ENCODE measurements at places on chromosomes 6 and 20.

- DNase-seq = no peak
Measured at GRCh38 chr6:69162811-69163210, 527.7 kb downstream of the ADGRB3 start.

- no peak for DNase-seq
Measured at GRCh38 chr6:137471497-137471896, 22.7 kb downstream of the OLIG3 start.

DNA sequence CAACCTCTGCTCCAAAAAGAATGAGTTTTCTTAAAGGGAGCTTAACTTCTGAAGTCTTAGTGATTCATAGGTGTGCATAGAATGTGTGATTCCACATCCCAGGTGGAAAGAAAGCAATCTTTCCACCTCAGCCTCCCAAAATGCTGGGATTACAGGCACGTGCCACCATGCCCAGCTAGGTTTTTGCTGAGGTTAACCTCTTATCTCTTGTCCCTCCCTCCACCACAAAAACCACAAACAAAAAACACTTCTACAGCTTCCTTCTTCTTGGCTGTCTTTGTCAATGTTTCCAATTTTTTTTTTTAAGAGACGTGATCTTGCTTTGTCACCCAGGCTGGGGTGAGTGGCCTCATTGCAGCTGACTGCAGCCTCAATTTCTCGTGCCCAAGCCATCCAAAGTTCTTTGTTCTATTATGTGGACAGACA, 8.1 kb upstream of the CSE1L start:
- DNase-seq = no peak

DNA sequence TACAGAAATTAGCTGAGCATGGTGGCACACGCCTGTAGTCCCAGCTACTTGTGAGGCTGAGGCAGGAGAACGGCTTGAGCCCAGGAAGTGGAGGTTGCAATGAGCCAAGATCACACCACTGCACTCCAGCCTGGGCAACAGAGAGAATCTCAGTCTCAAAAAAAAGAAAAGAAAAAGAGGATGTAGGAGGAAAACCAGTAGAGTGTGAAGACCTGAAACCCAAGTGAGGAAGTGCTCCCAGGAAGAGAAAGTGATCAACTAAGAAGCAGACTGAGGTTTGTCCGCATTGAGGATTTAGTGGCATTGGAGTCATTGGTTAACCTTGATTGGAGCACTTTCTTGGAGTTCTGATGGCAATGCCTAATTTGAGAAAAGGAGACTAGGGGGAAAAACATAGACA, 20.6 kb upstream of the TASP1 start:
- DNase-seq = no peak

- no peak for DNase-seq
Measured at GRCh38 chr6:154301839-154302752, 54.5 kb downstream of the IPCEF1 start.

DNA sequence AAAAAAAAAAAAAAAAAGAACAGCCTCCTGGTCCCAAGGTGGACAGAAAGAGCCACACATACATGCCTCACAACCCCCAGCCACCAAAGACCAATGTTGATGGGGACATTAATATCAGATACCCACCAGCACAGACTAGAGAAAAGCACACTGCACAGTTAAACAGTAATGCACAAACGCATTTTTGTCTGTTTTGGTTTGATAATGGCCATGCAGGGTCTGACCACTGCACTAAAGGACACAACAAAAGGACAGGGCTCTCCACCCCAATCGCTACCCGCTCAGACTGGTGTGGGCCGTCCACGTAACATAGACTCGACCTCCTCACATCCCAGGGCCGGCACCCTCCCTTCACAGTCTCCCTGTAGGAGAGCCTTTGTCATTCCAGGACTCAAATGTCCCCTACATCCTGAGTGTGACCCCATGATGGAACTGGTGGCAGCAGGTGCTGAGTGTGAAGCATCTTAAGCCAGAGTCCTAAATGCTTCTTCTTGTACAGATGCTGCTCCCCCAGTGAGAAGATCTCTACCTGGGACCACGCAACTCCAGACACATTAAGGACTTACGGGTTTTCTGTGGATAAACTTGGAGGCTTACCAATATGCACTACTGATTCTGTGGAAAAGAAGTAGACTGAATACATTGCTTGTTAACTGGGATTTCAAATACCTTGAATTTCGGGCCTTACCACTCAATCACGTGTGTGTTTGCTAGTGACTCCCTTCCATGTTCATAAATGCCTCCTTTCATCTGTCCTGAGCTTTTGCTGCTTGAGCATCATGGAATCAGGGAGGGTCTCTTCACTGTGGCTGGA, 28.0 kb downstream of the RRBP1 start:
- DNase-seq = no peak

DNA sequence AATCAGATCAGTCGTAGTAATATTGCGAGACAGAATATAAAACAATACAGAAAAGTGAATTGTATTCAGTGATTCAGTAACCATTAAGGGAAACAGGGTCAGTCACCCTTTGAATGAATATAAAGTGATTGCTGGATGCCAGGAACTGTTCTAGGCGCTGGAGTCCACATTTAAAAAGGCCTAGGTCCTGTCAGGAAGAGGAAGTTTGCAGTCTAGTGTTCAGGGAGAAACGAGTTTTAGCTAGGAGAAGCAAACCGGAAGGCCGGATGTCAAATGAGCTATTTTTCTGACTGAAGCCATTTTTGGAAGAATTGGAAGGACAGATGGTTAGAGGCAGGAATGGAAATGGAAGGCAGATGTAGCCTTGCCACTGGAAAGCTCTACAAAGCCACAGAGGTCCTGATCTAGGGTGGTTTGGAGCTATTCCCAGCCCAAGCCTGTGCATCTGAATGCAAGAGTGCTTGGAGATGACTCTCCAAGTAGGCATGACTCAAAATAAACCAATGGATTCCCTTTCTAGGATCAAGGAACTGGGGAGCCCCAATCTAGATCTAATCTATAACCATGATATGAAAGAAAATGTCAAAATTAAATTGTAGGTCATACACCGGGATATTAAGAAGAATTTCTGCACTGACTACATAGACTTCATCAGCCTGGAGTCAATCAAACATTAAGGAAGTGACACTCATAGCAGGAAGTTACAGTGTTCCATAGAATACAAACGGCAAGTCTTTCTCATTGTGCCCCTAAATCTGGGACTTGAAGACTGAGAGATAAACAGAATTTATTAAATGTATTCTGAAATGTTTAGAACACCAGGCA, 36.8 kb upstream of the CDKAL1 start:
- DNase-seq = no peak

GRCh38 chr6:155188707-155189496, 74.9 kb upstream of the CLDN20 start:
- DNase-seq = no peak

DNA sequence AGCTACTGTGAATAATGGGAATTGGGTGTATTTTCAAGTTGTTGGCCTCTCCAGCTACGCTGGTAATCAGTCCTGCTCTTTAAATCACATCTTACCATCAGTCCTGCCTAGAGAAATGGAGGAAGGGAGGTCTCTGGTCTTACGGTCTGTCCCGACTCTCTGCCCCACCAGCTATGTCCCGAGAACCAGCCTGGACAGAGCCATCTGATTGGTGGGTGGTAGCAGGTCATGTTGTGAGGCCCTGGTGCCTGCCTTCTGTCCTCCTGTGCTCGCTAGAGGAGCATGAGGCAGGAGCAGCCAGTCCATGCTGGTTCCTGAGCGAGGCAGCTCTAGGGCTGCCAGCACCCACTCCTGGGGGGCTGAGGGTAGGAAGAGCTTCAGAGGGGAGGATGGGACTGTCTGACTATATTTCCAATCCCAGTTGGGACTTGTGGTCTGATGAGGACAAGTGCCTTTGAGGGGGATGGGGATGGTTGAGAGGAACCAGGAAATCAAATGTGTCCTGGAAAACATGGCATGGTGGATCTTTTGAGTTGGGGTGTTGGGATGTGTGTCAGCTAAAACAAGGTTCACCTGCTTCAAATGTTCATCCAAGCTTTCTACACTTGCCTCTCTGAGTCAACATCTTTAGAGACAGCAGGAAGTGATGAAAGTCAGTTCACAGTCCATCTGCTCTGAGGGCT, 33.0 kb downstream of the SYNJ2 start:
- DNase-seq = no peak

DNA sequence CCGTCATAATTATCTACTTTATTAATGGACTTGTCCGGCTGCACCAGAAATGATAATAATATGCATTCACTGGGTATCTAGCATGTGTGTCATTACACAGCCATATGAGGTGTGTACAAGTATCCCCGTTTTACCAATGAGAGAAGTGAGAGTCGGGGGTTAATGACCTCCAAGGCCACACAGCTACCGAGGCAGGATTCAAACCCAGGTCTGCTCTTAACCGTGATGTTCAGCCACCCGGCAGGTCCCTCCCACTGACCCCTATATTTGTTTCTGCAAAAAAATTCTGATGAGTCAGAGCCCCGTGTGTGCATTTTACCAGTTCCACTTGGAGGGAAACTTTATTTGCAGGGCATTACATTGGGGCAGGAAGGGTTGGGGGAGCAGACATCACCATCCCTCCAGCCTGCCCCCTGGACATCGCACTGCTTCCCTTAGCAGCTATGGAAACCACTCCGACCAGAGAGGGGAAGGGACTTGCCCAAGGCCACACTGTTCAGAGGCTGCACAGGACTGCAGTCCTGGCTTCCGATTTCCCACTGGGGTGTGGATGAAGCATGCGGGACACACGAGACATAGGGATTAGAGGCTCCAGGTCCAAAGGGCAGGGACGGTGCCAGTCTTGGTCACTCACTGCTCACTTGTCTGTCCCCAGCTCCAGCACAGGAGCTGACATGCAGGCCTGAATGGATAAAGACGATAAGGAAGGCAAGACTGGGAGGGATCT, 10.1 kb upstream of the SRC start:
- DNase-seq = no peak

DNA sequence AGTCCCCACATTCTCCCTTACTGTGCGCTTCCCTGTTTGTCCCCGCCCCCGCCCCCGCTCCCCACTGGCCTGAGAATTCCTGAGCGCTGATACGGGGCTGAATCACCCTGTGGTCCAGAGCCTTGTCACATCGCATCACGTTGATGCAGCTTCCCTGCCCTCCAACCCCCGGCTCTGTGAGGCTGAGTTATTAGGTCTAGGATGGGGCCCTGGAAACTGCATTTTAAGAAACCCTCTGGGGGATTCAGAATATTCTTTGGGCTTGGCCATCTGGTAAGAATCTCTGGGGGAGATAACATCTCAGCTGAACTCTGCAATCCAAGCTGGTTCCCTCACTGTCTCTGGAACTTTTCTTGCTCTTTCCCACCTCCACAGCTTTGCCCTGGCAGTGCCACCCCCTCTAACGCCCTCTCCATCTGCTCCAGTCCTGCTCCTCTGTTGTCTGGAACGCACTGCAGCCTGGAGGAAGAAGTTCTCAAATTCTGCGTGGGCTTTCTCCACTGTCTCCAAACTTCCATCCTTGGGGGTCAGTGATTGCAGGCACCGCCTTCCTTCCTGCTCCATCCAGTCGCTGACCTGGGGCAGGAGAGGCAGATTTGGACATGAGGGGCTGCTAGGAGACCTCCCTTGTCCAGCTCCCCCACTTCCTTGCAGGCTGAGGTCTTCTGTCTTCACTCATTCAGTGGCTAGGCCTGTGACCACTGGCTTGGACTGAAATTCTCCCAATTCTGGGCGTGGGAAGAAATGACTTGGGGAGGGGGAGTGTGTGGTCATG, 42.6 kb downstream of the KIAA1755 start:
- no peak for DNase-seq

DNA sequence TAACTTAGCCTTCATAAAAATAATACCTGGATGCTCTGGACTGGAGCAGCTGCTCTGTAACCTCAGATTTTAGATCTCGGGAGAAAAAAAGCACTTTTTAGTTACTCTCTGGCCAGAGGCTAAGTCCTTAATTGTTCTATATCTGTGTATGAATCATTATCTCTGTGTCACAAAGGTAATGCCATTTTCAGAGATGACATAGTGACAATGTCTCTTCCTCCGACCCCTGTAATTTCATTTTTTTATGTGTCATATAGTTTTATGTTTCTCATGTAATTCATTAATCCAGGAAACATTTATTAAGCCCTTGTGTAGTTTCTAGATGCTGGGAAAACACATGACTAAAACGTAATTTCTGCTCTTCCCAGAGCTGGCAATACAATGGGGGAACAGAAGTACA, 55.6 kb downstream of the SENP6 start:
- no peak for DNase-seq

DNA sequence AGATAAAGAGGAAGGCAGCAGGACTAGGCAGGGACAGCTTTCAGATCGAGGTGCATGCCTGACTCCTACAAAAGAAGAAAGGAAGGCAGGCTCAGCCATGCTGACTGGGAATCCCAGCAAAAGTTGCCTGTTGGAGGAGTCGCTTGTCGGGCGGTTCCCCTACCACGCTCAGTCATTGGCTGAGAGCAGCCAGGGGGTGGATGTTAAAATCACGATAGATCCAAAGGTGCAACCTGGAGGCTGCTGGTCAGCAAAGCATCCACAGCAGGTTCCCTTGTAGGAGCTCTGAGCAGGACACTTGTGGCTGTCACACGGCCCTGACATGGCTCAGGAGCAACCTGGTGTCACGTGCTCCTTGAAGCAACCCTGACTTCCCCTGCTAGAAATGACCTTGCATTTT, 74.6 kb downstream of the ISM1 start:
- no peak for DNase-seq

DNA sequence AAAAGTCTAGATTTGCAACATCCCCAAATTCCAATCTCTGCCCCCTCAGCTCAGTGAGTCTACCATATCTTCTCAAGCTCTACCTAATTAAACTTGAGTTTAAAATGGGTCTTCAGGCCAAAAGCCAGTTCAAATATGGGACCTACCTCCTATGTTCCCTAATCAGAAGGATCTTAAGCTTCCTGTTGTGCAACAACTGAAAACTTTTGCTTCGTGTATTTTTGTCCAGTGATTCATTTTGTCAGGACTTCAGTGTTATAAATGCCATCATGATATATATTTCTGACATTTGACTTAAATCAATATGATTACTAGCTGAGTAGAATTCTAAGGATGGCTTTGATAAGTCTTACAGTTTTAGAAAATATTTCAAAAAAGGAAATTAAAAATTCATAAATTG, 622.6 kb upstream of the PTCHD4 start:
- DNase-seq = no peak

Data from NCI-H187 treated with DMSO at 0.1 percent for 48 hours (cell line).